Temporal lobe (tissue), 4 donors: ENCODE measurements at places on chromosomes 11 and 22. TPM values are rescaled to one million over a fixed set of nuclear protein-coding genes. Genes with fewer than 3 reads are reported as not detected.

KRTAP5-2 gene
- total RNA-seq = not detected

RASSF10 gene
- 2.7 TPM for total RNA-seq

C11orf86 gene
- not detected for total RNA-seq

JOSD1 gene
- total RNA-seq = 44.5 TPM

KCNJ11 gene
- 5.7 TPM for total RNA-seq

PKNOX2 gene
- 5.4 TPM for total RNA-seq

C11orf97 gene
- 0.49 TPM for total RNA-seq

NOX4 gene
- total RNA-seq = 6.9 TPM

SELENOH gene
- 44.0 TPM for total RNA-seq

GGT5 gene
- 2.0 TPM for total RNA-seq

CBLIF gene
- total RNA-seq = not detected

LAYN gene
- total RNA-seq = 4.2 TPM

ST14 gene
- 0.25 TPM for total RNA-seq

ARHGAP32 gene
- 77.4 TPM for total RNA-seq

TMEM191C gene
- total RNA-seq = 3.2 TPM

GRIA4 gene
- 56.5 TPM for total RNA-seq

TTC36 gene
- 3.7 TPM for total RNA-seq

MMP27 gene
- not detected for total RNA-seq

CATSPER1 gene
- not detected for total RNA-seq

KCTD14 gene
- total RNA-seq = 1.5 TPM

TMA7B gene
- total RNA-seq = under 0.01 TPM

ADM gene
- 14.5 TPM for total RNA-seq

MOB2 gene
- 12.8 TPM for total RNA-seq

BEST1 gene
- 0.49 TPM for total RNA-seq

TIGD3 gene
- 3.0 TPM for total RNA-seq

BRSK2 gene
- 31.7 TPM for total RNA-seq

GAS2L1 gene
- 3.7 TPM for total RNA-seq

PARVG gene
- total RNA-seq = 1.5 TPM

RCOR2 gene
- total RNA-seq = 7.9 TPM

PRRG4 gene
- under 0.01 TPM for total RNA-seq
